ENCODE measurements at places on chromosomes 6 and 20.
A peak's percentile ranks its signal among the peaks of the same experiment; 100 is the strongest.

DNA sequence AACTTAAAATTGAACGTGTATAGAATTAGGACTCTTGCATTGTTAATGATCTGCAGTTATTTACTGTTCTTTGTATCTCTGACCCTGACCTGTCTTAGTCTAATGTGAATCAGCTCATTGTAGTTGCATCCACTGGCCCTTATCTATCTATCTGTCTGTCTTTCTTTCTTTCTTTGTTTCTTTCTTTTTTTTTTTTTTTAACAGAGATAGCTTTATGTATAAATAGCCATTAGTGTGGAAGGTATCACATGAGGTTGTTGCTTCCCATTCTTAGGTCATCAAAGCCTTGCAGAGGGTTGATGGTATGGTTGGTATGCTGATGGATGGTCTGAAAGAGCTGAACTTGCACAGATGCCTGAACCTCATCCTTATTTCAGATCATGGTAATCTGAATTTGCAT is 59.9 kb downstream of the ENPP1 start:
- no peak for DNase-seq

GRCh38 chr6:53598265-53598907 is 53.5 kb upstream of the GCLC start:
- DNase-seq, result no peak

DNA sequence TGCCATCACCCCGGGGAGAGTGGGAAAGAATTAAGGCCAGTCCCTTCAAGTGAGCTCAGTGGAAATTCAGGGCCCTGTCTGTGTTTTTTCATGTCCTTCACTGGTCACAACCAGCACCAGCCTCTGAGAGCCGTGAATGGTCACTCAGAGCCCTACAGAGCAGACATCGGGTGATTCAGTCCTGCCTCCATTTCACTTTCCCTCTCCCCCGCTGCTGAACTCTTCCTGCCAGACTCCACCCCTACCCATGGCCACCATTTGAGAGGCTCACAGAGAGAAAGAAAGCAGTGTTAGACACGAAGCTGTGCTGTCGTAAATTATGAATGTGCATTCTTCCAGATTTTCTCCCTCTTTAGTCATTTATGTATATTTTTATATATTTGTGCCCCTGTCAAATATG is 5.4 kb downstream of the R3HDML start:
- no peak for DNase-seq

DNA sequence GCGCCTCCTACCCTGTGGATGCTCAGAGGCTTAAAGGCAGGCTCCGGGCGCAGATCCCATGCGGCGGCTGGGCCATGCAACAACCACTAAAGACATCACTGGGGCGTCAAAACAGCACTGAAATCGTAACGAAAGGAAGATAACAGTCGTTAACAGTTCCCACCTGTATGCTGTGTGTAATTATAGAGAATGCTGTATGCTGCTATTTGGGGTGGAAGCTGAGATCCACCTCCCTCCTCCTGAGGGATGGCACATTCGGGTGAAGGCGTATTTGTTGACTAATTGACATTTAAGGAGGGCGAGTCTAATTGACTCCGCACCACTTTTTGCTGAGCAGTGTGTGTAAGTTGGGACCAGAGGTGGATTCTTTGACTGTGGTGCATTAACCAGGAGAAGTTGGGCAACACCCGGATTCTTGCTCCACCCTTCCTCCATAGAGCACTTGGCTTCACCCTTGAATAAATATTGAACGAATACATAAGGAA is 687 bp downstream of the SLC35A1 start:
- DNase-seq, result peak; percentile 68

GRCh38 chr20:37529214-37529967 is 1.7 kb upstream of the BLCAP start:
- DNase-seq, result peak; percentile 64

DNA sequence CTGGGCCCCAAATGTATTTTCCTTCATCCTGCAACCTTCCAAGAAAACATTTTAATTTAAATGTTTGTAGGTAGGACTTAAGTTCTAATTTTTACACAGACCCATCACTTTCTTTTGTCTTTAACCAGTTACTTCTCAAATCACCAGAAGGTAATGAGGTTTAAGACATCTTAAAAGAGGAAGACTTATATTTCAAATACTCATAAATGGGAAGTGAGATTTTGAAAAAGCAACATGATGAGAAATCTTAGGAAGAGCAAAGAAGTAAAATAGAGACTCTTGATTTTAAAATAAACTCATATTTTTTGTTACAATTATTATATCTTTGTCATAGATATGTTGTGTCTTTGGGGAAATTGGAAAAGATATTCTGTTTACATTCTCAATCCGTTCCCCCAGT is 82.3 kb downstream of the SYNE1 start:
- no peak for DNase-seq

DNA sequence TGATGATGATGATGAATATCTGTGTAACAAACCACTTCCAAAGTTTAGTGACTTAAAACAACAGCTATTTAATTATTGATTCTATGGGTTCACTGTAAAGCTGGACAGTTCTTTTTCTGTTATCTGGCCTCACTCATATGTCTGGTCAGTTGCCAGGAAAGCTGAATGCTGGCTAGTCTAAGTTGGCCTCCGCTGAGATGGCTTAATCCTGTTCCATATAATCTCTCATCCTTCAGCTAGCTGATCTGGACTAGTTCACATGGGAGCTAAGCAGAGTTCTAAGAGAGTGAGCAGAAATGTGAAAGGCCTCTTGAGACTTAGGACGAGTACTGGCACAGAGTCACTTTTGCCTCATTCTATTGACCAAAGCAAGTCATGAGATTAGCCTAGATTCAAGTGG is 334.7 kb upstream of the FLRT3 start:
- DNase-seq, result no peak

DNA sequence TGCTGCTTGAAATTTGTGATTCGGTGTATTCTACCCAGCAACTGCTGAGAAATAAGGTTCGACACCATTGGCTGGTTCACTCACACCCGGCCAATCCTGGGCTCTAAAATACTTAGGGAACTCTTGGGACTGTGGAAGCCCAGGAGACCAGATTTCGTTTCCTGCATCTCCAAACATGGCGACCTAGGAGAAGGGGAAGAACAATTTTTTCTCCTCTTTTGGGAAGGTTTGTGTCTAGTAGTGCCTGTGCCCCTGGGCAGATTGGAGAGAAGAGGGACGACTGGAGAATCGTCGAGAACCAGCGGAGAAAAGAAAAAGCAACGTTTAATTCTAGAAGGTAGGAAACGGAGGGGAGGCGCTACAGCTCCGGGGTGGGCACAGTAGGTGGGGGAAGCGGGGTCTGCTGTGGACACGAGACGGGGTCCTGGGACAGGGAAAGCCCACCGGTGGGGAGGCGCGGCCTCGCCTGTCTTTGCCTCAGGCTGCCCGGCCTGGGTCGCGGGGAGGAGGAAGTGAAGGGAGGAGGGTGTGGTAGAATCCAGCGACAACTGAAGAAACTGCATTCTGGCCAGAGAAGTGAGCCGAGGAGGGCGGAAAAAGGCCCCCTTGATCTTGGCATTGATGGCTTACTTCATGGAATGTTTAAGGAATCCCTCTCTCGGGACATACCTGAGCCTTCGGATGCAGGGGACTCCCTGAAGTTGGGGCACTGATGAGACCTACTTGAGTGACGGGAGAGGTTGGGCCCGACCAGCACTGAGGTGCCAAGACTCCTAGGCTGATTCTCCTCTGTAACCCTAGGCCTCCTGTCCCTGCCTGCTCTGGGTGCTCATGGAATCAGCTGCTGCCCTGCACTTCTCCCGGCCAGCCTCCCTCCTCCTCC is at the start of gene BTN2A1:
Gene BTN2A1 (plus strand): TSS at position 150 of the 883 bp plus-strand sequence. CDS start 682 bp downstream, at position 832.
- DNase-seq, result peak; percentile 95

GRCh38 chr6:41602422-41602743 is 35.9 kb upstream of the MDFI start:
- DNase-seq, result no peak

Measured in OCI-M1 (cell line).